ENCODE measurements at places on chromosomes 16 and 17.
A peak's percentile ranks its signal among the peaks of the same experiment; 100 is the strongest.

GRCh38 chr17:29931231-29931932 lies 1.4 kb upstream of the SSH2 start:
- peak; percentile 85 for DNase-seq

DNA sequence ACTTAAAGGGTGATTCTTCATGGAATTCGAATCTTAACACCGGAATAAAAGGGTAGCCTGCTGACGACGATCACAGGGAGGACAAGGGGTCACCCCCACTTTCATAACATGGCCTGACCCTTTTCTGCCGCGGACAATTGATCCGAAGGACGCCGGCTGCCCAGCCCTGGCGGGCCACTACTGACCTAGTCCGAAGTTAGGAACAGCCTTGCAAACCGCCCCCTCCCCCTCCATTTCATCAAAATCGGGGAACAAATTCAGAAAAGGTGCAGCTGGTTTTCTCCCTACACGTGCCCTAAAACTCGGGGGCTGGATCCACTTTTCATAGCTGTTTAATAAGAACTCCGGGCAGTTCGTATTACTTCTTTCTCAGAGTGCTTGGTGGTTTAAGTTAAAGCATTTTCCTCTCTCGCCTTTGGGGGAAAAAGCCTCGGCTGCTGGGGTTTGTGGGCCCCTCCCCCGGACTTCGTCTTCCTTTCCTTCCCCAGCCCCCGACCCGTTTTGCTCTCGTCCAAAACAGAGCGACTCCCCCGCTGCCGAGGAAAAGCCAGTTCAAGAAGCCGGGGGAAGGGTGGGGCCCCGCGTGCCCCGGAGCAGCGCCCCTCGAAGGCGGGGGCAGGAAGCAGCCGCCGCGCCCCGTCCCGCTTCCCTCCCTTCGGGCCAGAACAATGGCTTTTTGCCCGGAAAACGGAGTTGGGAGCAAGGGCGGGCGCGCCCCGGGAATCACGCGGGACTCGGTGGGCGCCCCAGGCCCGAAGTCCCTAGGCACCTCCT lies 641 bp upstream of the CBX2 start:
- DNase-seq: peak; percentile 25

DNA sequence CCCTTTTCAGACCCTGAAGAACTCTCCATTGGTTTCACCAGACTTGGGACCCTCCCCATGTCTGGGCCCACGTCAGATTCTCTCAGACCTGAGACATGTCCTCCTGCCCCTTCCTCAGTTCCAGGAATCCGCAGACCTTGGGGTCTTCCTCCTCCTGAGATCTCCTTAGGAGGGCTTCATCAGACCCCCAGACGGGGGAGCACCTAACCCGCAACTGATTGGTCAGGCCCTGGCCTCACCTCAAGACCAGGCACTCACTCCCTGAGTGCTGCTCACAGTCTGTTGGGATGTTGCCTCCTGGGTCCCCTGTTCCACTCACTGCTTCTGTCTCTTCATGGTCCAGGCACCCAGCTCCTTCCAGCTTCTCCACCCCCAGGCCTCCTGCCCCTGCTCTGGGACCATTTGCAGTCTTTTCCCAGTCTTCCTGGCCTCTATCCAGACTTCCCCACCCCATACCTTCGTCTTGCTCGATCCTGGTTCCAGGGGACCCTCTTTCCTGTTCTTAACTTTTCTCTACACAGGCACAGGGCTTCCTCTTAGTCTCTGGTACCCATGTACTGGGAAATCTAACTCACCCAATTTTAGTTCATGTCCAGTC lies 1.2 kb downstream of the GID4 start:
- no peak for DNase-seq

DNA sequence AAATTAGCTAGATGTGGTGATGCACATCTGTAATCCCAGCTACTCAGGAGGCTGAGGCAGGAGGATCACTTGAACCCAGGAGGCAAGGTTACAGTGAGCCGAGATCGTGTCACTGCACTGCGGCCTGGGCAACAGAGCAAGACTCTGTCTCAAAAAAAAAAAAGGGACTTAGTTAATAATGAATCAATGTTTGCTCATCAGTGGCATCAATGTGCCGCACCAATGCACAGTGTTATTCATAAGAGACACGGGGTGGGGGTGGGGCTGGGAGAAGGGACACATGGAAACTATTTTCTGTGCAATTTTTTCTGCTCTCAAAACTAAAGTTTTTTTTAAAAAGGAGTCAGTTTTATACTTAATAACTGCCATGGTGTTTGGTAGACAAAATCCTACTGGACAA lies 6.8 kb upstream of the ATP2C2 start:
- DNase-seq: no peak

DNA sequence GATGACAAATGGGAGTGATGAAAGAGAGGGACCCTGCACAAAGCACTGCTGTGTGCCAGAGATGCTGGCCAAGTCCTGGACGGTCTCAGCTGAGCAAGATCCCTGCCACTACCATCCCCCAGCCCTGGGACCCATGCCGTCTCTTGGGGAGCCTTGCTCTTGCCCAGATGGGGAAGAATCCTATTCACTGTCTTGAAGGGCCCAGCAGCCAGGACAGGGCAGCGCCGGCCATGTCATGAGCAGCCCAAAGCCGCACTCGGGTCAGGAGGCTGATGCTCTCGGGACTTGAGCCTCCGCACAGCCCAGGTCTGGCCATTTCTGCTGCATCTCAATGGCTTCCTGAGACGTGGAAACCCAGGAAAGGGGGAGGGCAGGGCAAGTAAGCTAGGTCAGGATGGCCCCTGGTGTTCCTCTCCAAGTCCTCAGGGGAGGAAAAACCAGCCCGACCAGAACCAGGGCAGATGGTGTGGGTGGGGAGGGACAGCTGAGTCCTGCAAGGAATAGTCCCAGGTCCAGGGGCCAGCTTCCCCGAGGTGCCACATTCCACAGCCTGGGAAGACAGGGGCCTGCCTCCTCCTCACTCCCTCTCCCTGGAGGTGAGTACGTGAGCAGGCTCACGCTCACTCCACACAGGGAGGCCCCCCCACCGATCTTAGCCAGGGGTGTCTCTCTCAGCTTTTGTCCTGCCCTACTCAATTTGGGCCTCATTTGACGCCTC lies 7.8 kb upstream of the KRT19 start:
- DNase-seq: no peak

GRCh38 chr16:75614066-75614897 lies 8.8 kb downstream of the ADAT1 start:
- DNase-seq: no peak

GRCh38 chr17:80068301-80069222 lies 32.1 kb downstream of the CCDC40 start:
- no peak for DNase-seq

- DNase-seq: no peak
Observed at GRCh38 chr16:3549906-3550305, 27.3 kb downstream of the NLRC3 start.

DNA sequence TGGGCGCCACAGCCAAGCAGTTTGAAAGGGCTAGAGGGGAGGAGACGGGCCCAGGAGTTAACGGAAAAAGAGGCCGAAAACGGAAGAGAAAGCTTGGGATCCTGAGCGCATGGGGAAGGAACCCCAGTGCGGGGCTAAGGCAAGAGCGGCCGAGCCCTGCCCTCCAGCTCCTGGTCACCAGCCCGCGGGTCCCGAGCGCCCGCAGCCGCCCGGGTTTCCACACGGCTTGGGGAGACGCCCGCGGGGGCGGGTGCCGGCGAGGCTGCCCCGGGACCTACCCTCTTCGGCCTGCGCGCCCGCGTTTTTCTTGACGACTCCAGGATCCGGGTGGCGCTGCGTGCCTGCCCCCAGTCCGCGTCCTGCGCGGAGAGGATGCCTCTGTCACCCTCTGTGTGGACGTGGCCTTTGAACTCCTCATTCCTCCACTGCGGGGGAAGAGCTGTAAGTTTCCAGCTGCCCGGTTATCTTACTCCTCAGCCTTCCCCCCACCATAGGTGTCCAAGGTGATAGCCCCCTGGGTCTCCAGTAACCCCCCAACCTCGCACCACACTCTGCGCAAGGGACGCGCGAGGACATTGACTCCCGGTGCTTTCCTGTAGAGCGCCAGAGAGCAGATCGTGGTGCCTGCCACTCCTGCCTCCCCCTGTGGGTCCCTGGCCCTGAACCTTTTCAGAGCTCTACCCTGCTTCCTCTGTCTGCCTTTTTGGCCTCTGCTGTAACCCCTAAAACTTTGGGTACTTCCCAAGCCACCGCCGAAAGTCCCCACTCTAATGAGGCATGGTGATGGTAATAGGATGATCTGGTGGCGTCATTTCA lies 1.7 kb upstream of the CDH11 start:
- DNase-seq: no peak

- no peak for DNase-seq
Observed at GRCh38 chr17:34151102-34151501, 104.0 kb upstream of the CCL2 start.

GRCh38 chr17:20155258-20156195 lies 146.4 kb downstream of the SPECC1 start:
- peak; percentile 98 for DNase-seq

DNA sequence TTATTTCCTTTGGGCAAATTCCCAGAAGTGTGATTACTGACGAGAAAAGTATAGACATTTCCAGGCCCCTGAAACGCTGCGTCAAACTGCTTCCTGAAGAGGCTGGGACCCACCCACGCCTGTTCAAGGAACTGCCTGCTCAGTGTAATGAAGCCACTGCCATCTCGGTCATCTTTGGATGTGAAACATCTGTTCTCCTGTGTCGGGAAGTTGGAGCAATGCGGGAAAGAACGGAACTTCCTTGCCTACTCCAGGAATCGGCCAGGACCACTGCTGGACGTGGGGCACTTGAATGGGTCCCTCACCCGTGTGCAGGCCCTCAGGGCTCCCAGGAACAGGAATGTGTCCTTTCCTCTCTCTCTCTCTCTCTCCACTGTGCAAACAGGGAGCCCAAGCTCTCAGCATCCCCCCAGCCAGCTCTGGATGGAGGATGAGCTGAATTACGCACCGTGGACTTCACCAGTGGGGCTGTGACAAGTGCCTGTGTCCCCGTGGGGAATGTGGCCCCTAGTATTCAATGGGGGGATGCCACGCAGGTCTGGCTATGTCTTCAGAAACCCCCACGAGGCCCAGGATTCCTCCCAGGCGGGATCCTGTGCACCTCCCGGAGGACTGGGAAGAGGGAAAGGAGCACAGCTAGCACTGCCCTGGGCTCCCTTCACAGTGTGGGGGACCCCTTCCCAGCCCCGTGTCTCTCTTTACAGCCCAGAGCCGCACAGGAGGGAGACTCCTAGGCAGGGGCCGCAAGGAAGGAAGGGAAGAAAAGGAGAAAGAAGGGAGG lies 18.3 kb upstream of the LITAF start:
- DNase-seq: no peak

GRCh38 chr16:12758031-12758669 lies 45.5 kb downstream of the CPPED1 start:
- DNase-seq: no peak

GRCh38 chr17:2799653-2800052 lies 3.4 kb downstream of the RAP1GAP2 start:
- DNase-seq: no peak

DNA sequence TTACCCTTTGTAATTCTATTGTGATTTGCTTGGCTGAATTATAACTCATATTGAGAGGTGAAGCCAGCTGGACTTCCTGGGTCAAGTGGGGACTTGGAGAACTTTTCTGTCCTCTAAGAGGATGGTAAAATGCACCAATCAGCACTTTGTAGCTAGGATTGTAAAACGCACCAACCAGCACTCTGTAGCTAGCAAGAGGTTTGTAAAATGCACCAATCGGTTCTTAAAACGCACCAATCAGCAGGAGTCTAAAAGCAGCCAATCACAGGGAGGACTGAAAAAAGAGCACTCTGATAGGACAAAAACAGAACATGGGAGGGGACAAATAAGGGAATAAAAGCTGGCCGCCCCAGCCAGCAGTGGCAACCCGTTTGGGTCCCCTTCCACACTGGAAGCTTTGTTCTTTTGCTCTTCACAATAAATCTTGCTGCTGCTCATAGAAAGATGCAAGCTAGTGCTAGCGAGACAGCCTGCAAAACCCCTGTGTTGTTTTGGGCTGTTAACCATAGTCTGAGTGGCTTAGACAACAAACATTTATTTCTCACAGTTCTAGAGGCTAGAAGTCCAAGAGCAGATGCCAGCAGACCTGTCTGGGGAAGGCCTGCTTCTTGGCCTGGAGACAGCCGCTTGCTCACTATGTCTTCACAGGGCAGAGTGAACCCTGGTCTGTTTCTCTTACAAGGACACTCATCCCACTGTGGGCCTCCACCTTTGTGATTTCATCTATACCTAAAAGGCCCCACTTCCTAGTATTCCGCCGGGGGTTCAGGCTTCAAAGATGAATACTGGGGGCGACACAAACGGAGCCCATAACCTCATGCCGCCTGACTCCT lies 39.0 kb upstream of the CRISPLD2 start:
- DNase-seq: no peak

DNA sequence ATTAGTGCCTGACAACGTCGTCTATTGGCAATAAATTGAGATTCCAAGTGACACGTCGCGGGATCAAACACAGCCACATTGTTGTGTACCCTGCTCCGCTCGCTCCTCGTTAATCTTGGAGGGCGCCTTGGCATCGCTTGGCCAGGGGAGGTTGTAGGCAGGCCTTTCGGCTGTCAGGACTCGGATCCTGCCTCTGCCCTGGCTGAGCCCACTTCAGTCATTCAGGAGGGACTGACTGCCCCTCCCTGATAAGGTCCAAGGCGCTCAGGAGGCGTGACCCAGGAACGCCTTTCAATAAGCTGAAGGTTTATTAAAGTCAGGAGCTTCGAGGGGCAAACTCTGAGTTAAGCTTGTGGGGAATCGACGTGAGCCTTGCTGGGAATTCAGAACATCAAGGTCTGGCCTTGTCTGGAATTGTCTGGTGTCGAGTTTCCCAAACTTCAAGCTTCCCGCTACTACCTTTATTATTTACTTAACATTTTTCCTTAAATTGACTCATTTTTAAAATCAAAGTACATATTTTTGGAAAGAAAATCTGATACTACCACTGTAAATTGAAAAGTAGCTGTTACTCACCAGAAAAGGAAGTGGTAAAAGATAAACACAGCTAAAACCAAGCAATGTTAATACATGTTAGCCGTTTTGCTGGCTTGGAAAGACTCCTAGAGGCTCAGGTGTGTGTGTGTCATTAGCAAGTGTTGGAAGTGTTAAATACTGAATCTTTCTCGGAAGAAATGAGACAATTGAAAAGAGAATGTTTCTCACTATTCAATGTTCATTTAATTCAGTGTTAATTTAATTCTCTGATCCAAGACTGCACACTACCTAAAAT lies 5.3 kb upstream of the IRX3 start:
- no peak for DNase-seq

Measured in activated CD4-positive, alpha-beta T cell treated with anti-CD3 and anti-CD28 coated beads, Interleukin-2, Interleukin-6, amounts not matched to agents 100 ng/mL and 50 ng/mL, durations not matched to agents 16 hours and 8 hours (primary cell).